ENCODE measurements at places on chromosomes 5 and 9. TPM values are rescaled to one million over a fixed set of nuclear protein-coding genes. Genes with fewer than 3 reads are reported as not detected.

- H3K27me3 ChIP-seq: no peaks in the 10 kb centered on the region
- H3K4me3 ChIP-seq: peak overlapping the region; percentile 78
- DNase-seq: peak; percentile 66
Measured at GRCh38 chr5:142012186-142012785, 541 bp downstream of the GNPDA1 start.

DNA sequence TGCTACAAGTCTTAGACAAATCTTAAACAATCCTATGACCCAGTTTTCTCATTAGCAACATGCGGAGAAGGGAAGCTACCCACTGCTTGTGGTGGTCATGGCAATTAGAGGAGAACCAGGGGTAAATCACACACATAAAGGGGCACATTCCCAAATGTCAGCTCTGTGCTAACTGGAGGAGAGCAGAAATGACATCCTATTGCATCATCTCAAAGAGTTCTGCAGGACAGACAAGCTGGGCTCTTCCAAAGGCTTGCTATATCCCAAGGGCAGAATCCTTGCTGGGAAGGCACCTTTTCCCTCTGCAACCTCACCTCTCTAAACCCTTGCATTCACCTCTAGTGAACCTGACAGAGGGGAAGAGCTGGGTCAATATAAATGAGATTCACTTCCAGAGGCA is 17.0 kb upstream of the WWC1 start:
- H3K27ac ChIP-seq: no peak overlapping the region
- no peaks in the 10 kb centered on the region for H3K36me3 ChIP-seq
- no peaks in the 10 kb centered on the region for H3K27me3 ChIP-seq
- no peak for DNase-seq
- peaks cover 2% of the 10 kb centered on the region for H3K4me1 ChIP-seq

- no peak overlapping the region for H3K4me3 ChIP-seq
- H3K4me1 ChIP-seq: no peaks in the 10 kb centered on the region
- H3K36me3 ChIP-seq: no peaks in the 10 kb centered on the region
- DNase-seq: no peak
- H3K27me3 ChIP-seq: no peaks in the 10 kb centered on the region
Measured at GRCh38 chr5:76269932-76270610, 133.0 kb upstream of the IQGAP2 start.

DNA sequence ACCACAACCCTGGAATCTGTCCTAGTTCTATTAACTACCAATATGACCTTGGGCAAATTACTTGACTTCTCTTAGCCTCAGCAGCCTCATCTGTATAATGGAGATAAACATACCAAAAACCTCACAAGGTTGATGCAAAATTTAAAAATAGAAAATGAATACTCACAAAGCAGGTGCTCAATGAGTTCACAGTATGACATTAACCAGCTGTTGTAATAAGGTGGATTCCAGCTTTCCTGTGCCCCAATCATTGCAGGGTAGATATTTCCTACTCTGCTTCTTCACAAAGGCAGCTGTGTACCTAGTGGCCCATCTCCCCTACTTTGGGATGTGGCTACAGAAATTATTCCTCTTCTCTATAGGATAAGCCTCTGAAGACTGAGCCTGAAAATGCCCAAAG is 8.8 kb downstream of the HTR4 start:
- H3K27me3 ChIP-seq: peaks cover 12% of the 10 kb centered on the region
- no peak for DNase-seq
- no peak overlapping the region for H3K27ac ChIP-seq
- no peak overlapping the region for H3K4me3 ChIP-seq

GRCh38 chr5:113293975-113294310 is 140.8 kb downstream of the TSSK1B start:
- no peaks in the 10 kb centered on the region for H3K36me3 ChIP-seq
- H3K4me3 ChIP-seq: peak overlapping the region; percentile 81
- H3K4me1 ChIP-seq: peaks cover 23% of the 10 kb centered on the region
- H3K27me3 ChIP-seq: peaks cover 32% of the 10 kb centered on the region
- DNase-seq: no peak

GRCh38 chr9:113622600-113623400 is 159.3 kb downstream of the RGS3 start:
- H3K27ac ChIP-seq: no peak overlapping the region
- H3K4me1 ChIP-seq: no peaks in the 10 kb centered on the region
- H3K4me3 ChIP-seq: no peak overlapping the region

- DNase-seq: no peak
- H3K27me3 ChIP-seq: no peaks in the 10 kb centered on the region
- H3K27ac ChIP-seq: no peak overlapping the region
Measured at GRCh38 chr5:179295778-179296149, 49.5 kb downstream of the ADAMTS2 start.

DNA sequence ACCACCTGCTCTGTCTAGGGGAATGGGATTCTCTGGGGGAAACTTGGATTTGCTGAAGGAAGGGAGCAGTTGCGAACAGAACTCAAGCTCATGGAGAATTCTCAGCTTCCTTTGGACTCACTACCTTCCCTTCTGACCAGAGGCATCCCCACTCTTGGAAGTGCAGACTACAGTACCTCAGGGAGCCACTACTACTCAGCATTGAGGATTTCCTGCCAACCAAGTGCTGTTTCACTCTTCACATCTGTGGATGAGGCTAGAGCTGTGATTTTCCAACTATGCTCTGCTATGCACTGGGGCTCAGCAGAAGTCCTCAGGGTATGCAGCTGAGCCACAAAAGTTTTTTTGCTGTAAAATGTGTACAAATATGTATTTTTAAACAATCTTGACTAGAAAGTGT is 43.9 kb downstream of the MACROH2A1 start:
- H3K4me1 ChIP-seq: peaks cover 3% of the 10 kb centered on the region
- no peak overlapping the region for H3K4me3 ChIP-seq
- peaks cover 30% of the 10 kb centered on the region for H3K36me3 ChIP-seq
- H3K27me3 ChIP-seq: no peaks in the 10 kb centered on the region
- no peak for DNase-seq

GRCh38 chr9:98968601-98969337 is 25.1 kb downstream of the COL15A1 start:
- H3K4me1 ChIP-seq: no peaks in the 10 kb centered on the region
- no peak overlapping the region for H3K27ac ChIP-seq
- no peaks in the 10 kb centered on the region for H3K36me3 ChIP-seq

DNA sequence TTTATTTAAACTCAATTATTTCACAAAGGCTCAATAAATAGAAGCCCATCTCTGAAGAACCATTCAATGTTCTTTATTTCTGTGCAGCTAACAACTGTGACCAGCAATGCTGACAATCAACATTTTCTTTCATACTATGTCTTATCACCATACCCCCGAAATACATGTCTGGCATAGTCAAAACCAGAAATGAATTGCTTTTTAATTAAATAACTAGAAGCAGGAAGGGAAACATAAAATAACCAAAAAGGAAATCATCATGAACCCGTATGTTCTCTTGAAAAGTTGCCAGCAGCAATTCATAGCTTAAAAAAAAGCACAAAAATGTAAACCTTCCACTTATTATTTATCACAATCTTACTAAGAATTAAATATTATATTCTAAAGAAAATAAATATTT is 212.4 kb downstream of the TMEM232 start:
- no peaks in the 10 kb centered on the region for H3K4me1 ChIP-seq
- no peak overlapping the region for H3K27ac ChIP-seq
- H3K27me3 ChIP-seq: no peaks in the 10 kb centered on the region
- no peak overlapping the region for H3K4me3 ChIP-seq
- no peaks in the 10 kb centered on the region for H3K36me3 ChIP-seq
- DNase-seq: no peak

- H3K27me3 ChIP-seq: no peaks in the 10 kb centered on the region
- H3K4me3 ChIP-seq: no peak overlapping the region
- peak; percentile 50 for DNase-seq
- no peaks in the 10 kb centered on the region for H3K4me1 ChIP-seq
- no peak overlapping the region for H3K27ac ChIP-seq
Measured at GRCh38 chr5:174327317-174327864, 281.9 kb downstream of the NSG2 start.

DNA sequence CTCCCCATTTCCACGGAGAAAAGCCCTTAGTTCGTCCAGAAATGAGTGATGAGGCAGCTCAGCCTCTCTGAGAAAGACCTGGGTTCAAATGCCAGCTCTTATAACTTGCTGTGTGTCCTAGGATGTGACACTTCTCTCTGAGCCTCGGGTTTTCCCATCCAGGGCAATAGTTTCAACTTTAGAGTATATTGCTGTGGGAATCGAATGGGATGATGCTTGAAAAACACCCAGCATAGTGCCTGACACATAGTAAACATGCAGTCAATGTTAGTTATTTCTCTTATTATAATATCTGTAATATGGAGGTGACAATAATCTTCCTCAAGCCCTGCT is 430 bp upstream of the MAPKAP1 start:
- no peaks in the 10 kb centered on the region for H3K36me3 ChIP-seq
- H3K27ac ChIP-seq: peak overlapping the region; percentile 69
- peak overlapping the region; percentile 57 for H3K4me3 ChIP-seq
- H3K27me3 ChIP-seq: no peaks in the 10 kb centered on the region

DNA sequence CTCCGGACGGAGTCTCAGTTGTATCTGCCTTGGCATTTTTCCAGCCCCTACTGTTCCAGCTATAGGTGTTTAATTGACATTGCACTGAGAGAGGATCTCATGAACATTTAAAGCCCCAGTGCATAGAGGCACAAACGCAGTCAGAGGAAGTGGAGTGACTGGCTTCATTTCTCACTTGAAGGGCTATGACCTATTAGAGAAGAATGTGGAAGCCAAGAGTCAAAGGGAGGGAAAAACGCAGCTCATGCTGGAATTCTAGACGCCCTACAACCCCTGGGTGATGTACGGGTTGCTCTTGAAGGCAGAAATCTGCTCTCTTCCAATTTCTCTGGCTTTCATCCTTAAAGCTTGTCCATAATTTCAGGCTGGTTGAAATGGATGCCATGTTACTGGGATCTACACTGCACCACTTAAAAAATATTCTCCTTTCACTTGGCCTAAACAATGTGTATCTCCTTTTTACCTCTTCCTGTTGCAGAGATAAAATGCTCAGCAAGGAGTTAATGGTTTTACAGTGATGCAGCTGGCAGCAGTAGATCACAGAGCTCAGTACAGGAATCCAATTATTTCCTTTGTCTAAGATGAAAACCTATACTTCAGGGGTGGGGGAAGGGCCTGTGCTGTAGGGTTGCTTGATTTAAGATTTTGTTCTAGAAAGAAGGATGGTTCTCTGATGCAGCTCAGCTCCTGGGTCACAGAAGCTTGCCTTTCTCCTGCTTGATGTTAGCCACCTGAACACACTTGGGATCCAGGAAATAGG is 61.8 kb upstream of the MAMDC2 start:
- H3K4me3 ChIP-seq: no peak overlapping the region
- no peak overlapping the region for H3K27ac ChIP-seq
- H3K36me3 ChIP-seq: no peaks in the 10 kb centered on the region
- H3K27me3 ChIP-seq: no peaks in the 10 kb centered on the region
- no peak for DNase-seq

DNA sequence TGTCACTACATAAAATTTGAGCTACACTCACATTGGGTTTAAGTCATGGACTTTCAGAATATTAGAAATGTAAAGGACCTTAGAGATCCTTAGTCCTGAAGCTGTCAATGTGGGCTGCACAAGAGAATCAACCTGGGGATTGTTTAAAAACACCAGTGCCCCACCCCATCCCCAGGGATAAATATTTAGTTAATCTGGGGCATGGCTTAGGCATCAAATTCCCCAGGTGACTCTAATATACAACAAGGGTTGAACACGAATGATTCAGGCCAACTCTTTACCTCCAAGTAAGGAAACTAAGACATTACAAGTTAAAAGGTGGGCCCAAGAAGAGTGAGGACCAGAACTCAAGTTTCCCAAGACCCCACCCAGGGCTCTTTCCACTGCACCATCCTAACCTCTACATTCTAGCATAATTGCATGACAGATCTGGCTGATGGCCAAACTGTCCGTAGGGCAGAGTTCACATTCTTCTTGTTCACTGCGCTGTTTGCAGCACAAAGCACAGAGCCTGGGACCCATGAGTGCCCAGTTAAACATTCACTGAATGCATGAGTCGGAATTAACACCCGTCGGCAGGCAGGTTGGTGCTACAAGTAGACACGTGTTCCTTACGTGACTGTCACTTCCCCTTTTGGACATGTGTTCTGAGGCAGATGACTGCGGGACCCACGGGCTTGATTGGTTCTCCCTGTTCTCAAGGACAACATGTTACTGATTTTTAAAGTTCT is 25.2 kb downstream of the CYFIP2 start:
- H3K27ac ChIP-seq: peak overlapping the region; percentile 2
- H3K4me1 ChIP-seq: peaks cover 13% of the 10 kb centered on the region
- H3K27me3 ChIP-seq: no peaks in the 10 kb centered on the region
- H3K4me3 ChIP-seq: no peak overlapping the region

DNA sequence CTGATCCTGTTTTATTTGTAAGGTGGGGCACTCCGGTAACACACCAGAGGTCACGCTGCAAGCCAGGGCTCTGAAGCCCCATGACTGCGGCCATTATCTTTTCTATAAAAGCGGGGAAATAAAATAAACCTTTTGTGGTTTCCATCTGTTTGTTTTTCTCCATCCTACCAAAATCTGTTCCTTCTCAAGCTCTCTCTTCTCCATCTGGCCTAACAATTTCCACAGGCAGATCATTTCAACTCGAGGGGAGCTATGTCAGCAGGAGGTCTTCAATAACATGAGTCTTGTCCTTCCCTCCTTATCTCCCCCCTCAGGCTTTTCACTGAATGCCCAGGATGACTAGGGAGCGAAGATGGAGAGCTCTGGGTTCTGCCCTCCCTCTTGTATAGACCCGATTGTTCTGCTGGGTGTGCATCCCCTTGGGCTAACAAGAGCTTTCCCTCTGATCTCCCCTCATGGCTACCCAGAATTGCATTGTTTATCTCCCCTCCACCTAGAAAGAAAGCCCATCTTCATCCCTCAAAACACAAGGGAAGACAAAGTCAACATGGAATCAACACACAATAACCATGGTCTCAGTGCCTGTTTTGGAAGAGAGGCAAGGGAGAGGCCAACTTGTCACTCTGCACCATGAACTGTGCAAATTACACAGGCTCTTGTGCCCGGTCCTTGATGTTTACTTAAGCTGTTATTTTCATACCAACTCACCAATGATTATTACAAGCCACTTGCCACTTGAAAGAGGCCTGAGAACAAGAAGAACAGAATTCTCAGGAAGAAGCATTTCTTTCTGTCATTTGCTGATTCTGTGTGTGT is 187.8 kb downstream of the FANCC start:
- no peak overlapping the region for H3K27ac ChIP-seq
- H3K27me3 ChIP-seq: no peaks in the 10 kb centered on the region
- DNase-seq: no peak

The ABO gene
- total RNA-seq: 0.20 TPM

The GDA gene
- total RNA-seq: not detected

The AFAP1L1 gene
- 0.23 TPM for total RNA-seq

The LRRTM2 gene
- 0.07 TPM for total RNA-seq

The ZMAT2 gene
- 49.5 TPM for total RNA-seq

The PCDHGB2 gene
- total RNA-seq: 0.49 TPM

The ANXA2R gene
- 34.3 TPM for total RNA-seq

The TAF1L gene
- not detected for total RNA-seq

All from natural killer cell (primary cell).